CD4-positive, alpha-beta T cell treated with Interleukin-17A for 1 hour (primary cell): ENCODE measurements at places on chromosomes 11 and 22.

- DNase-seq, result no peak
Measured at GRCh38 chr11:9726321-9727022, 62.6 kb downstream of the SWAP70 start.

DNA sequence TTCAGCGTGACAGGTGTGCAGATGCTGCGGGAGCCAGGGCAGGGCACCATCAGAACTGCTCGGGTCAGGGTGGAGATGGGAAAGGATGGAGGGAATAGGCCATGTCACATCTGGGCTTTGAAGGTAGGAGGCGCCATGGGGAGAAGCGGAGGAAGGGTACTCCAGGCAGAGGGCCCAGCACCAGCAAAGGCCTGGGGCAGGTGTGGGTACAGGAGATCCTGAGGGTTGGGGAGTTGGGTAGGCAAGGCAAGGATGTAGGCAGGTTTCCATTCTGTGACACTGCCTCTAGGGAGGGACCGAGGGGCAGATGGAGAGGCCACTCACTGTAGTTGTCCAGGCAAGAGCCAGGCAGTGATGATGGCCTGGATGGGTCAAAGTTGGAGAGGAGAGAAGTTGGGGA is 8.5 kb downstream of the EMID1 start:
- no peak for DNase-seq

GRCh38 chr11:33505093-33505492 is 195.5 kb downstream of the C11orf91 start:
- DNase-seq, result no peak

- no peak for DNase-seq
Measured at GRCh38 chr22:35839841-35840301, 122.2 kb downstream of the APOL5 start.

DNA sequence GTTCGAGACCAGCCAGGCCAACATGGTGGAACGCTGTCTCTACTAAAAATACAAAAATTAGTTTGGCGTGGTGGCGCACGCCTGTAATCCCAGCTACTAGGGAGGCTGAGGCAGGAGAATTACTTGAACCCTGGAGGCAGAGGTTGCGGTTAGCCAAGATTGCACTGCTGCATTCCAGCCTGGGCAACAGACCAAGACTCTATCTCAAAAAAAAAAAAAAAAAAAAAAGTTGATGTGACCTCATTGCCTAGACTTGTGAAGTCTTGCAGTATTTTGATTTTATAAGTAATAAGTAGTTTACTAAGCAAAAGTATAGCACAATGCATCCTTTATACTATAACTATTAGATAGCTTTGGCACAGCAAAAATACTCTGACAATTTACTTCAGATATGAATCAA is 9.9 kb upstream of the CUL5 start:
- no peak for DNase-seq

GRCh38 chr22:17281026-17281425 is 61.8 kb upstream of the ADA2 start:
- no peak for DNase-seq

DNA sequence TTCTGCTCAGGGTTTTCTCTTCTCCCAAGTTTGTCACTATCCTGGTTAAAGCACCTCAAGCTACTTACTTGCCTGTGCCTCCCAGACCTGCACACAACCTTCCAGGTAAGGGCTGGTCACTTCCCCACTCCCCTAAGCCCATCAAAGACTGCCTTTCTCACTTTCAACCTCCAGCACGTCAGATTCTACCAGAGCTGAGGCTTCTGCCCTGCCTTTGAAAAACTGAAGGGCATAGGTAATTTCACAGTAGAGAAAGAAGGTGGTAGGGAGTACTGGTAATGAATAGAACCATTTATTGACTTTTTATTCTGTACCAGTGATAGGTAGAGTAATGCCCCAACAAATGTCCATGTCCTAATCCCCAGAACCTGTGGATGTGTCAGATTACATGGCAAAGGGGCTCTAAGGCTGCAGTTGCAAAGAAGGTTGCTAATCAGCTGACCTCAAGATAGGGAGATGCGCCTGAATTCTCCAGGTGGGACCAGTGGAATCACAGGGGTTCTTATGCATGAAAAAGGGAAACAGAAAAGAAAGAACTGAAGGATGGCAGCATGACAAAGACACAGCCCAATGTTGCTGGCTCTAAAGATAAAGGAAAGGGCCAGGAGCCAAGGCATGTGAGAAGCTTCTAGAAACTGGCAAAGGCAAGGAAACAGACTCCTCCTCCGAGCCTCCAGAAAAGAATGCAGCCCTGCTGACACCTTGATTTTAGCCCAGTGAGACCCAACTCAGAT is 89.0 kb downstream of the SLC1A2 start:
- no peak for DNase-seq

- DNase-seq, result peak; percentile 53
Measured at GRCh38 chr11:68038718-68039525, at the start of gene TCIRG1. TSS of gene TCIRG1 (plus strand) at chr11:68039025. CDS start at chr11:68041272, 2,247 bp downstream.

- DNase-seq, result no peak
Measured at GRCh38 chr11:130719220-130719915, 196.9 kb downstream of the SNX19 start.

DNA sequence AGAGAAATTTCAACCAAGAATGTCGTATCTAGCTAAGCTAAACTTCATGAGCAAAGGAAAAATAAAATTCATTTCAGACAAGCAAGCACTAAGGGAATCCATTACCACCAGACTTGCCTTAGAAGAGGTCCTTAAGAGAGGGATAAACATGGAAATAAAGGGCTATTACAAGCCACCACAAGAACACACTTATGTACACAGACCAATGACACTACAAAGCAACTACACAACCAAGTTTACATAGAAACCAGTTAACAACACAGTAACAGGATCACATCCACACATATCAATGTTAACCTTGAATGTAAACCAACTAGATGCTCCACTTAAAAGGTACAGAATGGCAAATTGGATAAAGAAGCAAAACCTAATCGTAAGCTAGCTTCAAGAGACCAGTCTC is 38.0 kb downstream of the TMEM123 start:
- no peak for DNase-seq

GRCh38 chr11:36361901-36362391 is 65.9 kb downstream of the PRR5L start:
- DNase-seq, result no peak

GRCh38 chr11:17547051-17547577 is at the start of gene OTOG:
TSS of gene OTOG (plus strand) at chr11:17547259. CDS start at chr11:17547373, 114 bp downstream.
- DNase-seq, result no peak

DNA sequence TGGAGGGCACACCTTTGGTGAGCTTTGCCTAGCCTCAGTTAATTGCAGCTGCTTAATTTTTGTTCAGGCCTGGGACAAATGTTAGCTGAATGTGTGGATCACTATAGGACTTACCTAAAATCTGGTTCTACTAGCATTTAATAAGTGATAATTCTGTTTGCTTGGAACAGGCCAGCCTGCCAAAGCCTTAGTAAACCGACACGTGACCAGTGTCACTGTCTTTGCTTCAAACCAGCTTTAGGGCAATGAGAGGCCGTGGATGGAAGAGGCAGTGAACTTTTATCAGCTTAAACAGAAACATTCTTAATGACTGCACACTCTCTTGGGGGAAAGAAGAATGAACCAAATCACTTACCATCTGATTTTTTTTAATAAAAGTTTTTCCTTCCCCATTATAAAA is 10.8 kb downstream of the PARVA start:
- DNase-seq, result no peak

- DNase-seq, result peak; percentile 81
Measured at GRCh38 chr11:10302744-10303557, 1.9 kb upstream of the ADM start.

GRCh38 chr11:83778596-83778995 is 492.4 kb upstream of the CCDC90B start:
- DNase-seq, result no peak

DNA sequence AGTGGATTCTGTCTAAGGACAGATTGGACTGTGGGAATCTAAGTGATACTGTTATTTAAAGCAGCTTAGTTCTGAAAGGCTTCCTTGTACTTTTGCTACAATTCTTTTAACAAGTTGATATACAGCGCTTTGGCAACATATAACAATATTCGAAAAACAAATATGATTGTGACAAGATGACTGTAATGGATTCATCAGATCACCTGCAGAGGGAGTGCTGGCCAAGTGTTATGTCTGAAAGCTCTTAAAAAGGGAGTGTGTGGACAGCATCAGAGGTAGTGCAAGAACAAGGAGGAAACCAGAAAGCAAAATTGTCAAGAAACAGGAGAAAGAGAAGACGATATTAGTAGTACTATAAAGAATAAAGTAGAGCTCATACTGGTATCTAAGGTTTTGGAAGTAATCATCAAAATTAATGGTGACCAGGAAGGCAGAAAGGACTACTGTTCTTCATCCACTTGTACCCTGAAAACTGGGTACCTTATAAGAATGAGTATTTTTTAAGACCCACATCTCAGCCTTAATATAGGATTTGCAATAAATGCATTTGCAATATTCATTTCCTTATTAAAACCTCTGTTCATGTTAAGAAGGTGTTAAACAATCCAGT is 1112.0 kb upstream of the CCDC90B start:
- DNase-seq, result no peak

DNA sequence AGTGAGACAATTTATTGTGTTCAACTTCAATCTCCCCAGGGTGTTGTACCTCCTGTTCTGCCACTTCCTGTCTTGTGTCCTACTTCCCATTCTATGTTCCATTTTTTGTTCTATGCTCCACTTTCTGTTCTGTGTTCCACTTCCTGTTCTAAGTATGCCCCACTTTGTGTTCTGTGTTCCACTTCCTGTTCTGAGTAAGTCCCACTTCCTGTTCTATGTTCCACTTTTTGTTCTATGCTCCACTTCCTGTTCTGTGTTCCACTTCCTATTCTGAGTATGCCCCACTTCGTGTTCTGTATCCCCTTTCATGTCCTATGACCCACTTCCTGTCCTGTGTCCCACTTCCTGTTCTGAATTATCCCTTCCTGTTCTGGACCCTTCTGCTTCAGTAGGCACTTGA is 732.7 kb downstream of the TBC1D22A start:
- DNase-seq, result peak; percentile 25

GRCh38 chr11:133840479-133840941 is 4.8 kb downstream of the SPATA19 start:
- no peak for DNase-seq

GRCh38 chr11:67022961-67023956 is at the start of gene SYT12:
TSS of gene SYT12 (plus strand) at chr11:67023134. CDS start at chr11:67030145, 7,011 bp downstream.
- no peak for DNase-seq

DNA sequence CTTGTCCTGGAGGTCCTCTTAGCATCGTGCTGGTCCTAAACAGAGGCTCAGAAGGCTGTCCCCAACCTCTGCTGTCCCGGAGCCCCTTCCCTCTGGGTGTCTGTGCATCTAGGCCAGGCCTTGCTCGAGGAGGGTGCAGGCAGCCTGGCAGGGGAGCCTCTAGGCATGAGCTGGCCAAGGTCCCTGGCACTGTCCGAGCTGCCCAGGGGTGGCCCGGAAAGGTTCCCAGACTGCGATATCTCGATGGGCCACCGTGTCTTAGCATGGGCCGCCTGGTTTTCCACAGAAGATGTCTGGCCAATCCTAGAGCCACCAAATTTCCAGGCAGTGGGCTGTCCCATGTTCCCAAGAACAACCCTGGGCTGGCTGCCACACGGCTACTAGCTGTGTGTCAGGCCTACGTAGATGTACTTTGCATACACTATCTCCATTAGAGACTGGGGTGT is 24.6 kb upstream of the SMIM38 start:
- no peak for DNase-seq

DNA sequence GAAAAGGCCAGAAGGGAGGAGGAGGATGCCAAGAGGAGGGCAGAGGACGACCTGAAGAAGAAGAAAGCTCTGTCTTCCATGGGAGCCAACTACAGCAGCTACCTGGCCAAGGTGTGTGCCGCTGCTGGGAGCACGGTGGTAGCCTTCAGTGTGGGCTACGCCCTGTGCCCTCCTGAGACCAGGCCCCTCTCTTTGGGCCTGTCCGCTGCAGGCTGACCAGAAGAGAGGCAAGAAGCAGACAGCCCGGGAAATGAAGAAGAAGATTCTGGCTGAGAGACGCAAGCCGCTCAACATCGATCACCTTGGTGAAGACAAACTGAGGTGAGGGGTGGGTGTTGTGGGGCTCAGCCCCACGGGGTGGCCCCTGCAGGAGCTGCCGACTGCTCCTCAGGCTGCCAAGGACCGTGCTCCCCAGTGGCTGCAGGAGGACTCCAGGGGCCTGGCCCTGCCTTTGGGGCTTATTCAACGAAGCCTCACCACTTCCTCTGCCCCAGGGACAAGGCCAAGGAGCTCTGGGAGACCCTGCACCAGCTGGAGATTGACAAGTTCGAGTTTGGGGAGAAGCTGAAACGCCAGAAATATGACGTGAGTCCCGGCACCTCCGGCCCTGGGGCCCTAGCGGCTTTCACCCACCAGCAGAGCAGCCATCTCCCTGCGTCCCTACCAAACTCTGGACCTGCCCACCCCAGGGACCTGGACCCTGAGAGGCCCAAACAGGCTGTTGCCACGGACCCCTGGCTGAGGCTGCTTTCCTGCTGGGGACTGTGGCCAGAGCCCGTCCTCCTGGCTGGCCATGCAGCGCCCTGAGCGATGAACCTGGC is 12.6 kb upstream of the MRPL23 start:
- no peak for DNase-seq

- no peak for DNase-seq
Measured at GRCh38 chr11:64323373-64323772, 5.5 kb downstream of the PRDX5 start.

DNA sequence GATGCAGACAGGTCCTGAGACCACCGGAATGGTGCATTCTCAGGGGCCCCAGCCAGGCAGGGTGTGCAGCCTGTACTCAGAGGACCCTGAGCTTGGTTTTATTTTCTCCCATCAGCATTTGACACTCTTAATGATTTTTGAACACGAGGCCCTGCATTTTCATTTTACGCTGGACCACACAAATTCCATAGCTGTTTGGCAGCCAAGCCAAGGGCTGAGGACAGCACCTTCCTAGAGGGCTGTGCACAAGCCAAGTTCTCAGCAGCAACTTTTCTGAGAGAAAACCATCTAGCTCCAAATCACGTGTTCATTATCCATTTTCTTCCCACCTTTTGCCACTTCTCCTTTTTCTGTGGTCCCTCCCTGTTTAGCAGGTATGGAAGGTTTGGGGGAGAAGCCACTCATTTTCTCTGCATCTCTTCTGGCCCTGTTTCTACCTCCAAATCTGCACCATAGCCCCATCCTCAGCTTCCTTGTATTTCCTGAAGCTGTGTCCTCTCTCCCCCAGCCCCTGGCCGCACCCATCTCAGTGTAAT is 60.4 kb downstream of the TRAF6 start:
- DNase-seq, result no peak

- DNase-seq, result no peak
Measured at GRCh38 chr11:130892861-130893260, 23.4 kb downstream of the SNX19 start.

GRCh38 chr11:31326470-31327148 is 42.9 kb downstream of the DCDC1 start:
- DNase-seq, result peak; percentile 3

GRCh38 chr11:127574478-127574877 is 573.9 kb upstream of the KIRREL3 start:
- DNase-seq, result no peak

GRCh38 chr11:112012874-112013273 is 12.3 kb upstream of the DLAT start:
- no peak for DNase-seq

DNA sequence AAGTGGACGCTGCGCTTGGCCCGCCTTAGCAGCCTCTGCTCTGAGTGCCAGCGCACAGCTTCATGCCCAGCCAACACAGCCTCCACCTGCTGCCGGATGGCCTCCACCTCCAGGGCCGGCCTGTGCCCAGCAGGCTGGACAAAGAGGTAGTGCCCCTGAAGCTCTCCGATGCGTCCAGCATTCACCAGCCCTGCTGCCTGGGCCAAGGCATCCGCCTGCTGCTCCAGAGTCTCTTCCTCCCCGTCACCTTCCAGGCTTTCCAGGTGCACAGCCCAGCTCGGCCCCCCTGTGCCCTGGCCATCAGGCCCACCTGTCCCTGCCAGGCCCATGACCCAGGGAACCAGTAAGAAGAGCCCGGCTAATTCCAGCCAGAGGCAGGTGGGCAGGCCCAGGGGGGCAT is 2.5 kb downstream of the PCSK7 start:
- DNase-seq, result no peak

- no peak for DNase-seq
Measured at GRCh38 chr11:40062616-40063015, 1396.8 kb downstream of the LRRC4C start.
